Calu3 (cell line): ENCODE measurements at places on chromosomes 16 and 17. TPM values are rescaled to one million over a fixed set of nuclear protein-coding genes. Genes with fewer than 3 reads are reported as not detected.

GRCh38 chr17:20172376-20172775 is 163.2 kb downstream of the SPECC1 start:
- no peak for DNase-seq

DNA sequence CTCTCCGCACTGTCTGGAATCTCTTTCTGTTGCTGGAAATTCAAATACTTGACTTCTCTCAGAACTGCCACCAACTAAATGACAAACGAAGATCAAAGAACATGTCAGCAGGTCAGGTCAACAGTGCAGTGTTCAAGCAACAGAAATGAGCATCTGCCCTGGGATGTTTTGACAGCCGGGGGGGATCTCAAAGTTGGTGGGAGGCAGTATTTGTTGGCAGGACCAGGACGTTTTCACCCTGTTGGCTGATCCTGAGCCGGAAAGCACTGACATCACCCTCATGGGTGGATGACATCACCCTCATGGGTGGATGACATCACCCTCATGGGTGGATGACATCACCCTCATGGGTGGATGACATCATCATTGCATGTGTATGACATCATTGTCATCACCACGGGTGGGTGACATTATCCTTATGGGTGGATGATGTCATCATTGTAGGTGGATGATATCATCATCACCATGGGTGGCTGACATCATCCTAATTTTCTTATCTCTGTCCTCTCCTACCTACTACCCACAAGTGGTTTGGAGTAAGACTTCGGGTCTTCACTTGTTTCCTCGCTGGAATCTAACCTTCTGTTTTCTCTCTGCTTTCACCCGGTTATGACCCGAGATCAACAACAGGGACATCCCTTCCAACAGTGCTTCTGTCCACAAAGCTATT is 18.9 kb downstream of the DNAH17 start:
- no peak for DNase-seq

DNA sequence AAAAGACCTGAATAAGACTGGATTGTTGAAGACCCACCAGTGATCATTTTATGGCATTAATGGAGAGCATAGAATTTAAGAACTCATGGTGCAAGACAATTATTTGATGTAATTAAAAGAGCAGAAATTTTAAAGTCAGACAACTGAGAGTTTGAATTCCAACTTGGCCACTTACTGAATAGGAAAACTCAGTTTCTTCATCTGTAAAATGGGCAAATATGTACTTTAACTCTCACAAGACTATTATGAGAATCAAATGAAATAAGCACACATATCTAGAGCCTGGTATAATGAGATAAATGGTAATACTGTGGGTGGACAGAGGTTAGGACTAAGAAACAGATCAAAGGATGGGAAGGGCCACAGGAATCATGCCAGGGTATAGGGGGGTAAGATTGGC is 88.0 kb downstream of the SOX9 start:
- no peak for DNase-seq

Gene MT4
- total RNA-seq, result not detected in 2 replicates

Gene SLFN11
- 35.3 and 38.2 TPM in 2 replicates for total RNA-seq

GRCh38 chr17:45155029-45155428 is 6.6 kb upstream of the HEXIM2 start:
- DNase-seq, result no peak

DNA sequence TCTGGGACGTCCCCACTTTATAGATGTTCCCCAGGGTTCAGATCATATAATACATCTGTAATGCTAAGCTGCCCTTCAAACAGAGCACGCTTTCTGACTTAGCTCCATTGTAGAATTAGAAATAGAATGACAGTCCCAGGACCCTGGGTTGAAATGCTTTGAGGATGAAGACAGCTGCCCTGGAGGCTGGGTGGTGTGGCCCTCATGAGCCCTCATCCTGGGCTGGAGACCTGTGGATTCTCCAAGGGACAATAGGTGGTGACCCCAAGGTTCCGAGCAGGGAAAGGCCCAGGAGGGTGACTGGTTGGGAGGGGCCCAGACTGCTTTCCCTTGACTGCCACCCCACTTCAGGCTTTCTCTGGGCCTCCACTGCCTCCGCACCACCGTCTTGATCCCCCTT is 59.0 kb downstream of the CRISPLD2 start:
- no peak for DNase-seq

DNA sequence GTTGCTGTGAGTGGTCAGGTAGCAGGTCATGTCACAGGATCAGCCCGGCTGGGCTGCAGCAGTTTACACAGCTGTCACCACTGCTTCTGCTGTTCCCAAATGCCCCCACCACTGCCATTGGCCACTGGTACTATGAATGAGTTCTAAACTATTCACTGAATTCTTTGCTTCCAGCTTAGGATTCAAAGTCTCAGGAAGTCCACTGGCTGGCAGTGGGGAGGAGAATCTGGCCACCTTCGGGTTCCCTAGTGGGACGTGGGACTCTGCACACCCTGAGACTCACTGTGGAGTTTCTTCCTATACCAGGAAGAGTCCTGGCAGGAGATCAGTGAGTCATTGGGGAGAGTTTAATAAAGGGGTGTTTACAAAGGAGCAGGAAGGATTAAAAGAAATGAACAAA is 6.9 kb downstream of the MT1X start:
- no peak for DNase-seq

DNA sequence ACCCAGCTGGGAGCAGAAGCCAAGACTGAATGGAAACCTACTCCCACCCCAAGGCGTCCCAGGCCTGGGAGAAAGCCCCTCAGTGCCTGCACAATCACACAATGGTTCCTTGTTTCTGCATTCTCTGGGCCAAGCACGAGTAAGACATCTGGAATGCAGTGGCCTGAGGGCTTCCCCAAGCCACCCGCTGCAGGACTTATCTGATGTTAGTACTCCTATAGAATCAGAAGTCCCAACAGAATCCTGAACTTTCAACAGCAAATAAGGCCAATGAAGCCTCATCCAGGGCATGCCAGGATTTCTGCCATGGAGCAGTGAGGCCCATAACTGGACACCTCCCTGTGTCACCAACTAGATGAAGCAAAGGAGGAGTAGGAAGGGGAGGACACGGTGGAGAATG is 28.6 kb downstream of the MYO18A start:
- DNase-seq, result peak; percentile 75

DNA sequence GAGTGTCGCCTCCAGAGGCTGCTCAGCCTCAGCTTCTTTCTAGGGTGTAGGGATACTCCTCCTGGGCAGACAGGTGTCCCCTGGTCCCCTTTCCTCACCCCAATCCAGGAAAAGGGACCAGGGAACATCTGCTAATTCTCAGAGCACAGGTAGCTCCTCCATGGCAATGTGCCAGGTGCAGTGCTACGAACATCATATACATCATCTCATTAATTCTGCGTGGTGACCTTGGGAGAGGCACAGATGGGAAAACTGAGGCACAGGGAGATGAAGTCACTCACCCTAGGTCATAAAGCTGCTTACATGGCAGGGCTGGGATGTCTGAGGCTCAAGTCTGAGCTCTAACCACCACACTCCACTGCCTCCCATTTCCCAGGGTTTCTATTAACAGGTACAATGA is 11.7 kb downstream of the HDAC5 start:
- no peak for DNase-seq

Gene METRNL
- total RNA-seq, result 29.0 and 40.9 TPM in 2 replicates

Gene UBALD2
- 74.3 and 87.9 TPM in 2 replicates for total RNA-seq

Gene NEUROD2
- not detected in 2 replicates for total RNA-seq

Gene KRT10
- total RNA-seq, result 171 and 188 TPM in 2 replicates

Gene HP
- total RNA-seq, result not detected in 2 replicates

- DNase-seq, result no peak
Observed at GRCh38 chr16:4682084-4682591, 11.2 kb upstream of the NUDT16L1 start.

DNA sequence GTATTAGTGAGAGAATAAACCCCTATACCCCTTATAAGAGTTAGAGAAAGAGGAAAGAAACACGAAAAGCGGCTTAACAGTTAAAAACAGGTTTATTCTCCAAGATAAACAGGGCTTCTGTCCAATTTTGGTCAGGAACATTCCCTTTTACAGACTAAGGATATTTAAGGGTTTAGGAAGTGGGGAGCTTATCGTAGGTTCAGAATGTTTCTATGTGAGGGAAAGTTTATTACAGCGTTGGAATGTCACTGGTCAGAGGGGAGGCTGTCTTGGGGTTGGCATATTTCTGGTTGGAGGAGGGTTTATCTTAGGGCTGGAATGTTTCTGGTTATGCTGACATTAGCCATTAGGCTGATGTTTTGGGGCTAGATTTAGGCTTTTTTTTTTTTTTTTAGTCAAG is 34.1 kb upstream of the WWOX start:
- no peak for DNase-seq

DNA sequence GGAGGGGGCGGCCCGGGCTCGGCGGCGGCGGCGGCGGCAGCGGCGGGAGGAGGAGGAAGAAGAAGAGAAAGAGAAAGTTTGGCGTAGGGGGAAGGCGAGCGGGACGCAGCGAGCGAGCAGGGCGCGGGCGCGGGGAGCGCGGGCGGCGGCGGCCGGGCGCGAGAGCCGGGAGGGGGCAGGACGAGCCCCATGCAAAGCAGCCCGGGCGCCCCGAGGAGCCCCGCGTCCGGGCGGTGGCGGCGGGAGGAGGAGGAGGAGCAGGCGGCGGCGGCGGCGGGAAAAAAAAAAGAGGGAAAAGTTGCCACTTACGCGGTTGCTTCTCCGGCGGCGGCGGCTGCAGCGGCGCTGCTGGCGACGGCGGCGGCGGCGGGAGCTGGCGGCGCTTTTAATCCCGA is 10.3 kb upstream of the ZFHX3 start:
- peak; percentile 64 for DNase-seq

- peak; percentile 17 for DNase-seq
Observed at GRCh38 chr16:58197314-58198012, 443 bp downstream of the CSNK2A2 start.

DNA sequence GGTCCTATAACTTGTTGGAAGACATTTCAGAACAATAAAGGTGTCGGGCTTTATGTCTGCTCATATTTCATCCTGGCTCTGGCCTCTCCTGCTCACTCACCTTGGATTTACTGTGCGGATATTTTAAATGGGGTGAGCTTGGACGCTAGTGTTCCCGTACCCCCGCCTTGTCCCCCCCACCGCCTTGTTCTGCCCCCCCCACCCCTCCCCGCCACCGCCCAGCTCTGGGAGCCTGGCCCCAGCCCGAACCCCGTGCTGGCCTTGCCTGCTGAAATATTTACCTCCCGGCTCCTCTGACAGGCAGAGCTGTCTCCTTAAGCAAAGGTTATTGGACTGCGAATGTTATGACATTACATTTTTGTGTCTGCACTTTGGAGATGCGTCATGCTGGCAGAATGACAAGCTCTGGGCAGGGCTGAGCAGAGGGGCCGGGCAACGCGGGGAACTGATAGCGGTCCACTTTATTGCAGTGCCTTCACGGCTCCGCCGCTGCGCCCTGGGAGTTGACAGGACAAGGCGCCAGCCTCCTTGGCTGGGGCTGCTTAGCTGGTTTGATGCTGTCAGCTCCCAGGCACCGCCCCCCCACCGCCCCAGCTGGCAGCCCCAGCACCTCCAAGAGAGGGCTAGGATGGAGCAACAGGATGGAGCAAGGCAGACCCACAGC is 222.5 kb upstream of the GSE1 start:
- peak; percentile 64 for DNase-seq

- no peak for DNase-seq
Observed at GRCh38 chr16:19415461-19415860, 2.2 kb upstream of the TMC5 start.

DNA sequence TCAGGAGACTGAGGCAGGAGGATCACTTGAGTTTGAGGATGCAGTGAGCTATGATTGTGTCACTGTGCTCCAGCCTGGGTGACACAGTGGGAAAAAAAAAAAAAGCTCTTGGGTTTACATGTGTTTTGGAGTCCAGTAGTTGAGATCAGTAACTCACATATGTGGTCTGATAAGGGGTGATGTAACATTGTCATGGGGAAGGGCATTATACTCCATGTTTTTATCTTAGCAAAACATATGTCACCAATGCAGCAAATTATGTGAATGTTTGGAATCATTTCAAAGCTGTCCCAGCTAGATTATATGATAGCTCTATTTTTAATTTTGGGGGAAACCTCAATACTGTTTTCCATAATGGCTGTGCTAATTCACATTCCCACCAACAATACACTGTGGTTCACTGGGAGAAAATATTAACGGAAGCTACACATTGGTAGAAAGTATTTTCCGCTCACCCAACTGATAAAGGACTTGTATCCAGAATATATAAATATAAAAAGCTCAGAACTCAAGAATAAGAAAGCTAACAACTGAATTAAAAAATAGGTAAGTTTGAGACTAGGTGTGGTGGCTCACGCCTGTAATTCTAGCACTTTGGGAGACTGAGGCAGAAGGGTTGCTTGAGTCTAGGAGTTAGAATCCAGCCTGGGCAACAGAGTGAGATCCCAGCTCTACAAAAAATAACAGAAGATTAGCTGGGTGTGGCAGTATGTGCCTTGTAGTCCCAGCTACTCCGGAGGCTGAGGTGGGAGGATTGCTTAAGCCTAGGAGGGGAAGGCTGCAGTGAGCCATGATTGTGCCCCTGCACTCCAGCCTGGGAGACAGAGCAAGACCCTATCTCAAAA is 224.1 kb upstream of the TBX2 start:
- no peak for DNase-seq

DNA sequence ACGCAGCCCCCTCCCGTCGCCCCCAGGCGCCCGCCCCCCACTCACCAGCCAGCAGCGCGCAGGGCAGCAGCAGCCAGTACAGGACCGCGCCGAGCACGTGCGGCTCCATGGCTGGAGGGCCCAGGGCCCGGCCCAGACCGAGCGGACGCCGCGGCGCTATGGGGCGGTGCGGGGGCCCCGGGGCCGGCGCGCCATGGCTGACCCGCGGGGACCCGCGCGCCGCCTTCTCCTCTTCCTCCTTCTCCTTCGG is 239 bp downstream of the PIEZO1 start:
- DNase-seq, result no peak

DNA sequence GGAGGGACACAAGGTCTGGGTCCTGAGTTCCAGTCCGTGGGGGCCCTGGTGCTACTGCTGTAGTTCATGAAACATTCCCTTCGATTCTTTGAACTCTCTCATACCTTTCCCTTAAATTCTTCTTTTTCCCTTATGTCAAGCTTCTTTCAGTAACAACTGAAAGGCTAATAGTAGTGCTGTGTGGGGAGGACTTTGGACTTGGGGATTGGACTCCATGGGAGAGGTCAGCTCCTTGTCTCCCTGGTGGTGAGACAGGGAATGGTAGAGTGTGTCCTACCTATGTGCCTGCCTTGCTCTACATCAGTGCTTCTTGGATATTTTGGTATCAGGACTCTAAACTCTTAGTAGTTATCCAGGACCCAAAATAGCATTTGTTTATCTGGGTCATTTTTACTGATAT is 628.1 kb downstream of the WWOX start:
- no peak for DNase-seq

DNA sequence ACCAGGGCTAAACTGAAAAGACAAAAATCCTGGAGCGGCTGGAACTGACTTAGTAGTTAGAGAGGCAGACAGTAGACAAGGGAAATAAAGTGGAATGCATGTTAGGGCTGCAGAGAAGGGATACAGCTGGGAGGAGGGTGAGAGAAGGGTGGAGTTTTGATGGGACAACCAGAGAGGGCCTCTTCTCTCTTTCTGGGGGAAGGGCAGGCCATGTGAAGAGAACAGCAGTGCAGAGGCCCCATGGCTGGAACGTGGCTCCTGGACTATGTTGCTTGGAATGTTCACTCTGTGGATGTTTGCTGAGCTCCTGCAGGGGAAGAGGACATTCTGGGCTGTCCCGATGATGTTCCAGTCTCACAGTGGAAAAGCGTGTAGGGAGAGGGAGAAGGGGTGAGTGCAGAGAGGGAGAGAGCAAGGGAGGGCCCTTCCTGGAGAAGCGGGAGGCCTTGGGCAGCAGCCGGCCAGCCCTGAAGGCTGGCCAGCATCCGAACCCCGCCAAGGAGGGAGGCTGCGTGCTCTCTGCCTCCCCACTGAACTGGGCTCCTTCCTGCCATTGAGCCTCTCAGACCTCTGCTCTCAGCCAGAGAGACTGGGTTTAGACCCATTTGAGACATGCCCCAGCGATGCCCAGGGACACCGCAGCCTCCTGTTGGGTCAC is 33.1 kb upstream of the GSE1 start:
- DNase-seq, result no peak
